Activated B cell treated with CpG ODN at 0.5 μM for 24 hours (primary cell): ENCODE measurements at places on chromosomes 13 and 19. TPM values are rescaled to one million over a fixed set of nuclear protein-coding genes. Genes with fewer than 3 reads are reported as not detected.
A peak's percentile ranks its signal among the peaks of the same experiment; 100 is the strongest.

GRCh38 chr13:46352805-46353204 is 34.2 kb downstream of the RUBCNL start:
- peaks cover 12% of the 10 kb centered on the region for H3K4me1 ChIP-seq
- no peaks in the 10 kb centered on the region for H3K27me3 ChIP-seq
- no peak overlapping the region for H3K27ac ChIP-seq
- no peak overlapping the region for H3K4me3 ChIP-seq
- peaks cover 91% of the 10 kb centered on the region for H3K36me3 ChIP-seq
- DNase-seq: no peak

GRCh38 chr13:100534147-100534843 is 54.3 kb downstream of the GGACT start:
- DNase-seq: no peak
- H3K27me3 ChIP-seq: no peaks in the 10 kb centered on the region
- no peaks in the 10 kb centered on the region for H3K4me1 ChIP-seq
- no peak overlapping the region for H3K27ac ChIP-seq
- peaks cover 19% of the 10 kb centered on the region for H3K36me3 ChIP-seq

DNA sequence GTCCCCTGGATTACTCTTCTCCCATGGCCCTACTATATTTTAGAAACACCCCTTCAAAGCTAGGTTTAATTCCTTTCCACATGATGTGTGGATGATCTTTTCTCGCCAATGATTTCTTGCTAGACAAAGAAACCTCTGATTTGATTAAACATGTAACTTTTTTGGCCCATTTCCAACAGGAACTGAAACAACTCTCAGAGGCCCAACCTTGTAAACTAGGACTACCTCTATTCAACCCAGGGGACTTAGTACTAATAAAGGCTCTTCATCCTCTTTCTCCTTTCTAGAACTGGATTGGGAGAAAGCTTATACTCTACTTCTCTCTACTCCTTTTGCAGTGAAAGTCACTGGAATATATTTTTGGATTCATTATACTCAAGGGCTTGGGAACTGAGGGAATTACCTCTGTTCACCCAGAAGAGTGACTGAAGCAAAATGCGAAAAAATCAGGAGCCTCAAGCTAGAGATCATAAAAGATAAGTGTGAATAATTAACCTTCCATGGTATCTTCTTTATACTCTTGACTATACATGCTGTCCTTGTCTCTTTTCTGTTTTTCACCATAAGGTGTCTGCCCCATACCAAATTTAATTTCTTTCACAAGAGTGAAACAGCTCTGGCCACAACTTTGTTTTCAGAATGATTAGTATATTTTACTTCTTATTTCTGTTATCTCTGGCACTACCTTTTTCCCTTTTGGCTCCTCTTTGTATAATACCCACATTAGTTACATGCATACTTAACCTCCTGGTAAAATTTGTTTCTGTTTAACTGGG is 977.6 kb downstream of the SLITRK5 start:
- H3K27me3 ChIP-seq: no peaks in the 10 kb centered on the region
- no peaks in the 10 kb centered on the region for H3K36me3 ChIP-seq
- no peak overlapping the region for H3K4me3 ChIP-seq
- H3K4me1 ChIP-seq: peaks cover 11% of the 10 kb centered on the region
- H3K27ac ChIP-seq: no peak overlapping the region

Gene ATP8A2
- total RNA-seq: not detected in 2 replicates

DNA sequence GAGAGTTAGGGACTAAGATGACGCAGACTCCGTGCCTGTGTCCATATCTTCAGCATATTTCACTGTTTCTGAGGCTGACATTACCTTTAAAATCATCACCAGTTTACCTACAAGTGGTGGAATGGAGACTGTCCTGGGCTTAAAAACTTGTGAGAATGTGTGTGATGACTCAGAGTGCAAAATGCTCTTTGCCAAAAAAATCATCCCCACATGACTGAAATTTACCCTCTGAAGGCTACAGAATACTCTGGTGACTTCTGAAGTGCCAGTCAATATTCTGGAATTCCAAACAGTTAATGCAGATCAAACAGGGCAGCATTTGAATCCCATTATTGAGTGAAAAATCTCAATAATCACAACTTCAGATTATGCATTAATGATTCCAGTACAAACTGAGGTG is 901.4 kb downstream of the EFNB2 start:
- H3K4me1 ChIP-seq: no peaks in the 10 kb centered on the region
- no peak for DNase-seq
- H3K4me3 ChIP-seq: no peak overlapping the region
- H3K27ac ChIP-seq: no peak overlapping the region

Gene HSD17B14
- 2.6 and 2.8 TPM in 2 replicates for total RNA-seq

DNA sequence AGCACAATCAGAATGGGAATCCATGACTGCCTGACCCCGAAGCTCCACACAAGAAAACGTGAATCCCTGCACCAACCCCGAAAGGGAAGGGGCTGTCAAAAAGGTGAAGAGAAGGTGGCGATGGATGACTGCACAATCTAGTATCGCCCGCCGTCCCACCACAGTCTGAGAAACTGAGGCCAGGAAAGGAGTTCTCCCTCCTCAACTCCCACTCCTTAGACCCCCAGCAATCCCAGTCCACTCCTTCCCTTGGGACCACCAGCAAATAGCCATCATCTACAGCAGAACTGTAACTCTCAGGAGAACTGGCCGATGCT is 451 bp downstream of the NOSIP start:
- peaks cover 22% of the 10 kb centered on the region for H3K36me3 ChIP-seq
- no peak for DNase-seq
- no peaks in the 10 kb centered on the region for H3K27me3 ChIP-seq
- peaks cover 24% of the 10 kb centered on the region for H3K4me1 ChIP-seq

Gene THSD8
- total RNA-seq: 2.3 and 5.9 TPM in 2 replicates

GRCh38 chr19:41546386-41546789 is 29.6 kb upstream of the CEACAM21 start:
- no peak for DNase-seq
- H3K4me3 ChIP-seq: peak overlapping the region; percentile 84
- peaks cover 82% of the 10 kb centered on the region for H3K4me1 ChIP-seq
- H3K27me3 ChIP-seq: no peaks in the 10 kb centered on the region
- peaks cover 7% of the 10 kb centered on the region for H3K36me3 ChIP-seq
- H3K27ac ChIP-seq: peak overlapping the region; percentile 99

Gene ZNF471
- 1.8 and 2.1 TPM in 2 replicates for total RNA-seq

DNA sequence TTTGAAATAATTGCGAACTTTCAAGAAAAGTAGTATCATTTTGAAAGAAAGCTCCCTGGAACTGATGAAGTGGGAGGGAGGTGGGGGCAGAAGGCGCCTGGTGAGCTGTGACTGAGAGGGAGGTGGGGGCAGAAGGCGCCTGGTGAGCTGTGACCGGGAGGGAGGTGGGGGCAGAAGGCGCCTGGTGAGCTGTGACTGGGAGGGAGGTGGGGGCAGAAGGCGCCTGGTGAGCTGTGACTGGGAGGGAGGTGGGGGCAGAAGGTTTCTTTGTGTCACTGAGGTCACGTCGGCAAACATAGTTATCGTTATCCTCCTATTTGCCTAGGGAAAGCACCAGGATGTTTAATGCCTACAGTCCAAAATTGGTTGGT is 24.2 kb downstream of the C2CD4C start:
- DNase-seq: no peak
- H3K36me3 ChIP-seq: no peaks in the 10 kb centered on the region
- H3K27ac ChIP-seq: no peak overlapping the region
- no peak overlapping the region for H3K4me3 ChIP-seq
- peaks cover 11% of the 10 kb centered on the region for H3K4me1 ChIP-seq
- H3K27me3 ChIP-seq: peaks cover 29% of the 10 kb centered on the region

DNA sequence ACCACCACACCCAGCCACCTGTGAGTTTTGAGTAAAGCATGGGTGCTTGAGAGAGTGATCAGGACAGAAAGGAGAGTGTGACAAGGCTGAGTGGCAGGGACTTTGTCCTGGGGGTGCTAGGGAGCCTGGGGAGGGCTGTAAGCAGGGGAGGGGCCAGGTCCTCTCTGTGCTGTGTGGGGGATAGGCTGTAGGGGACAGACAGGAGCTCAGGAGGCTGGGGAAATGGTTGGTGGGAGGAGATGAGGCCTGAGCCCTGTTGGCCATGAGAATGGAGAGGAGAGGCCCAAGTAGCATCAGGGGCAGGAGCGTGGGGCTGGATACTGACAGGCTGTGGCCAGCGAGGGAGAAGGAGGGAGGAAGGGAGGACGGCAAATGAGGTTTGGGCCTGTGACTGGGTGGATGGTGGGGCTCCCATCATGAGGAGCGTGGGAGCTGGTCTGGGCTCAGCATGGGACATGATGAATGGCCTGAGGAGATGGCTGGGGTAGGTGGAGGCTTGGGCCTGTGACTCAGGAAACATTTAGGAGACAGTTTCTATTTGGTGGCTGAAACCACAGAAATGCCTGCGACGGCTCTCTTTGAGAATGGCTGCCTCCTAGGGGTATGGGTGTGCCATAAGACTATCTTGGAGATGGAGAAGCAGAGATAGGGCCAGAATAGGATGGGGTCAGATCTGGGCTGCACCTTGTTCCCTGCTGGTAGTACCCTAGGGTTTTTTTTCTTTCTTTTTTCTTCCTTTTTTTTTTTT is 25.0 kb downstream of the GRIN2D start:
- H3K4me3 ChIP-seq: peak overlapping the region; percentile 84
- H3K27me3 ChIP-seq: peaks cover 31% of the 10 kb centered on the region
- H3K4me1 ChIP-seq: peaks cover 18% of the 10 kb centered on the region
- no peak overlapping the region for H3K27ac ChIP-seq

GRCh38 chr13:75495938-75496337 is 14.0 kb upstream of the TBC1D4 start:
- H3K27me3 ChIP-seq: peaks cover 4% of the 10 kb centered on the region
- no peak overlapping the region for H3K27ac ChIP-seq
- H3K4me3 ChIP-seq: no peak overlapping the region
- H3K36me3 ChIP-seq: no peaks in the 10 kb centered on the region

- no peak within 1 kb of the TSS for H3K4me3 ChIP-seq
- no peak within 1 kb of the TSS for H3K27ac ChIP-seq
Observed at GRCh38 chr19:3538965-3539755, at the start of gene TEKTIP1. TSS of gene TEKTIP1 (plus strand) at chr19:3539174. CDS start at chr19:3539178, 4 bp downstream.

DNA sequence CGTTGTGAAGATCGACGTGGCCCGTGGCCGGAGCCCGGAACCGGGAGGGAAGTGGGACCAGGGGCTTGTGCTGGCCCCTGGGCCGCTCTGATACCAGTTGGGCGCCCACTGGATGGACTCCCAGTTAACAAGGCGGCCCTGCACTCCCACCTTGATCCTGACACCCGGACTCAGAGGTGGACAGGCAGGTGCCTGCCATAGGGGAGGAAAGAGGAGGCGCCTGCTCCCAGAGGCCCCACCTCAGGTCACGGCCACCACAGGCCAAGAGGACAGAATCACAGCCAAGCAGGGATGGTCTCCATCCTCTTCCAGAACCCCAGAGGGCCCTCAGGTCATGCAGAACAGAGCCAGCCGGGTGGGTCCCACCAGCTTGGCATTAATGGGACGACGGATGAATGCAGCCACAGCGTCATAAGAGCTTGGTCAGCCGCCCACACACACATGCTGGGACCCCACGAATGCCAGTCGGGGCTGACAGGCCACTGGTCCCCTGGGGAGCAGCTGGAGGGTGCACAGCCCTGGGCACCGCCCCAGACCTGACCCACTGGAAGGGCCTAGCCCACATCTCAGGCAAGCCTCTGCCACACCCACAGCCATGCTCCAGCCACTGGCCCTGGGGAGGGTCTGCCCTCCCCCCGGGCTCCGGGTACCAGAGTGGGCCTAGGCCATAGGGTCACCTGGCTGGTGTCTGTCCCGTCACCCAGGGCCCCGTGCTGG is 9.6 kb upstream of the KLF16 start:
- no peak overlapping the region for H3K4me3 ChIP-seq
- no peak for DNase-seq
- H3K36me3 ChIP-seq: peaks cover 24% of the 10 kb centered on the region
- H3K4me1 ChIP-seq: peaks cover 36% of the 10 kb centered on the region
- H3K27ac ChIP-seq: no peak overlapping the region
- no peaks in the 10 kb centered on the region for H3K27me3 ChIP-seq

Gene VMAC
- 11.2 and 13.3 TPM in 2 replicates for total RNA-seq
